ENCODE measurements at places on chromosomes 7 and 10.

GRCh38 chr7:39727231-39728012 is 104.0 kb downstream of the RALA start:
- no peak for DNase-seq

DNA sequence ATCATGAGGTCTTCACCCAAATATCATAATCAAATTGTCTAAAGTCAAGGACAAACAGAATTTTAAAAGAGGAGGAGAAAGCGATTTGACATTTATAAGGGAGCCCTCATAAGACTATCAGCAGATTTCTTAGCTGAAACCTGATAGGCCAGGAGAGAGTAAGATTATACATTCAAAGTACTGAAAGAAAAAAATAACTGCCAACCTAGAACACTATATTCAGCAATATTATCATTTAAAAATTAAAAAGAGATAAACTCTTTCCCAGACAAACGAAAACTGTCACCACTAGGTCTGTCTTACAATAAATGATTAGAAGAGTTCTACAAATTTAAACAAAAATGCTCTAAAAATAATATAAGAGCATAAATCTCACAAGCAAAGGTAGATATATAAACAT is 154.1 kb upstream of the TMEM106B start:
- no peak for DNase-seq

DNA sequence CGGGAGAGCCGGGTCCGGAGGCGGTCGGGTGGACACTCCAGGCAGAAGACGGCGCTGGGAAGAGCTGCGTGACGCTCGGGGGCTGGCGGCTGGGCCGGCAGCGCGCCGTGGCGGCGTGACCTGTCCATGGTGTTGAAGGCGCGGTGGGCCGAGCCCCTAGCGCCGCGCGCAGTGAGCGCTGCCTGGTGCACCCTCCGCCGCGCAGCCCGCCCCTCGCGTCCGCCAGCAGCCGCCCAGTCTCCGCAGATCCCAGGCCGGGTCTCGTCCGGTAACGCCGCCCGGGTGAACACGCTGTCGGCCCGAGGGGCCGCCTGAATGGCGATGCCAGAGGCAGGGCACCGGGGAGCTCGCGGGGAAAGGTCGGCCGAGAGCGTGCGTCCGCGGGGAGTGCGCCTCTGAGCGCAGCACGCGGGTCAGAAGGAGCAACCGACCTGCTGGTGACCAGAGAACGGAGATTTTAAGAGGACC is 657 bp upstream of the TMEM178B start:
- peak; percentile 62 for DNase-seq

DNA sequence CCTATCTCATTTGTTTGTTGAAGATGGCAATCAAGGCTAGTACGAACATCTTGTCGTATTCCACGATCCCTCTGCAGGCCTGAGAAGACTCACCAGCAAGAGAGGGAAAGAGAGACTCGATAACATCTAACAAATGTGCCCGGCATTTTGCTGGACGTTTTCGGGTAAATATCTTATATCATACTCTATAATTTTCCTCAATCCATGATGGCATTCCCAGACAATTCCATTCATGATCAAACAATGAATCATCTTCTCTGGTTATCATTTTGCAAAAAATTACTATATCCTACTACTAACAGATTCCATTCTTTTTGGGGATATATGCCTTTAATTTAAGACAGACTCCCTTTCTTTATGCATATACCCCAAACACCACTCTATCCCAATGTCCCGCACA is 118.1 kb downstream of the TYW1B start:
- DNase-seq = no peak

GRCh38 chr10:16891375-16892313 is 74.4 kb upstream of the RSU1 start:
- DNase-seq = peak; percentile 79

DNA sequence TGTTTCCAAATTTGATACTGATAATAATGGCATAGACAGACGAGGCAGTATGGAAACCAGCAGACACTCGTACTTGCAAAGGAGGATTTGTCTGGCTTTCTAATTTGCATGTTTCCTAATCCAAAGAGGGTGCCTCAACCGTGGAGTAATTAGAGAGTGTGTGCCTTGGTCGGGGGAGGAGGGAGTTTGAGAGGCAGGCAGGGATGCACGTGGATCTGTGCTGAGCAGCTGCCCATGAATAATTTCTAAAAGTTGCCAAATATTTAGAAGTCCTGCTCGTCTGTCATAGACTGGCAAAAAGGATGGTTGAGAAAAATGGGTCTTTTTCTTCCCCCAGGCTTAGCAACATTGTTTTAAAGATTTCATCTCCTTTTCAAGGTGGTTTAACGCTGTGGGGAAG is 69.4 kb downstream of the PTPRE start:
- DNase-seq = peak; percentile 46

- DNase-seq = no peak
Measured at GRCh38 chr7:98354052-98354451, 46.8 kb downstream of the BAIAP2L1 start.

DNA sequence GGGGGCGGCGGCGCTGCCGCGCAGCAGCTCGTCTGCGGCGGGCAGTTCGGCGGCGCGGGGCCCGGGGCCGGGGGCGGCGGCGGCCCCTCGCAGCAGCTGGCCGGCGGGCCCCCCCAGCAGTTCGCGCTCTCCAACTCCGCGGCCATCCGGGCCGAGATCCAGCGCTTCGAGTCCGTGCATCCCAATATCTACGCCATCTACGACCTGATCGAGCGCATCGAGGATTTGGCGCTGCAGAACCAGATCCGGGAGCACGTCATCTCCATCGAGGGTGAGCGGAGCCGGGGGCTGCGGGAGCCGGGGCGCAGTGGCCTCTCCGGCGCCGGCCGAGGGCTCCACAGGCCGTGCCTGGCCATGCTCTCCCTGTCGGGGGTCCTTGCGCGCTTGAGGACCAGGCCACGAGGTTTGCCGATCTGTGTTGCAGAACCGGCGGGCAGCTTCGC is 548 bp downstream of the AGAP3 start:
- DNase-seq = no peak

GRCh38 chr10:103683851-103684250 is 171.5 kb downstream of the SH3PXD2A start:
- no peak for DNase-seq

- no peak for DNase-seq
Measured at GRCh38 chr10:4671451-4672145, 154.4 kb upstream of the AKR1E2 start.

DNA sequence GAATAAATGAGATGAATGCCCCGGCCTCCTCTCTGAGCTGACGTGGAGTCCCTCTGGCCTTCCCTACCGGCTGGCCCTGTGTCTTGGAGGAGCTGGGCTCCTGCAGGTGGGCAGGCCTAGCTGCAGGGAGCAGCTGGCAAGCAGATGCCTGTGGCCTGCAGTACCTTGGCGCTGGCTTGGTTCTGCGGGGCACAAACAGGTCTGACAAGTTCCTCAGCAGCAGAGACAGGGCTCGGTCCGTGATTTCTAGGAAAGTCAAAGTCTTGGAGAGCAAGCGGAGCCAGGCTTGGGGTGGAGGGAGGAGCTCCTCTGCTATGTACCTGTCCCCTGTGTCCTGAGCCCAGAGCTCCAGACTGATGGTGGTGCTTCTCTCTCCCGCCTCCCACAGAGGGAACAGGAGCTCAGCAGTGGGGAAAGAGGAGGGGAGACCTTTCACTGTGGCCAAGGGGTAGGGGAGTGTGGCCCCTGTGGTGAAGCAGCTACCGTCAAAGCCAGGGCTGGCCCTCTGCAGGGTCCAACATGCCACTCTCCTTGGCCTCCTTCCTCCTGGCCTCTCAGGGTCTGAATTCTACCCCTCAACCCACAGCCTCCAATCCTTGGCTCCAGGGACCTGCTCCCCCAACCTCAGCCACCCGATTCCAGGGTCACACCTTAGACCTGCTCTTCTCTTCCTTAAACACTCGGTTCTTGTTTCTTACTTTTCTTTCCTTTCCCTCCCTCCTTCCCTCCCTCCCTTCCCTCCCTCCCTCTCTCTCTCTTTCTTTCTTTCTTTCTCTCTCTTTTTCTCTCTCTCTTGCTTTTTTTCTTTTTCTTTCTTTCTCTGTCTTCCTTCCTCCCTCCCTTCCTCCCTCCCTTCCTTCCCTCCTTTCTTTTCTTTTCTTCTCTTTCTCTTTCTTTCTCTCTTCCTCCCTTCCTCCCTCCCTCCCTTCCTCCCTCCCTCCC is 20.1 kb downstream of the MYL10 start:
- no peak for DNase-seq

GRCh38 chr7:34064519-34065158 is 159.3 kb downstream of the BMPER start:
- no peak for DNase-seq

DNA sequence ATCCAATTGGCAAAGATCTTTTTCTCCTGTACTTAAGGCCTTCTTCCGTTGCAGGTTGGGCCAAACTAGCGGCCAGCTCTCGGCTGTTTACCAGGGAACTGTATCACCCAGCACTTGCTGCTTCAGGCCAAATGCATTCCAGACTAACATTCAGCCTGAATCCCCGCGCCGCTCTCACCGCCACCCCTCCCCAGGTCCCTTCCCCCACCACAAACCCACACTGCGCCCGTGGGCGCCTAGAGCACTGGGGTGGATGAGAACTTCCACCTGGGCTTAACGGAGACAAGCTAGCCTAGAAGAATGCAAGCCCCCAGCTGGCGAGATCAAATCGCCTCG is 676 bp downstream of the TCAF1 start:
- DNase-seq = peak; percentile 72

DNA sequence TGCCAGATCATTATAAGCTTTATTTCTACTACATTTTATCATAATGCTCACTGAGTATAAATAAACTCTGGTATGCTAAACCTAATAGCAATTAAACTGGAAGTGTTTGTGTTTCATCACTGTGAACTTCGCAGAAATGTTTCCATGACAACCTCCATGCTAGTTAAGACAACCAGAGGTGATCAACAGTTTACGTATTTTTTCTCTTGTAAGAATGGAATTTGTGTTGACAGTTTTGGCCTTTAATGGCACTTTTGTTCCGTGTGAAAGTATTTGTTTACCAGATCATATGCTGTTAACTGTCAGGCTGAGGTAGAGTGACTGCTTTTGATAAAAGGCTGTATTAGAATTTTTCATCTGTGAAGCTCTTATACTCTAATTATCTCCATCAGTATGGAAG is 212.1 kb upstream of the PPP1R3A start:
- DNase-seq = no peak

- no peak for DNase-seq
Measured at GRCh38 chr7:87506246-87507180, 31.0 kb upstream of the ABCB4 start.

DNA sequence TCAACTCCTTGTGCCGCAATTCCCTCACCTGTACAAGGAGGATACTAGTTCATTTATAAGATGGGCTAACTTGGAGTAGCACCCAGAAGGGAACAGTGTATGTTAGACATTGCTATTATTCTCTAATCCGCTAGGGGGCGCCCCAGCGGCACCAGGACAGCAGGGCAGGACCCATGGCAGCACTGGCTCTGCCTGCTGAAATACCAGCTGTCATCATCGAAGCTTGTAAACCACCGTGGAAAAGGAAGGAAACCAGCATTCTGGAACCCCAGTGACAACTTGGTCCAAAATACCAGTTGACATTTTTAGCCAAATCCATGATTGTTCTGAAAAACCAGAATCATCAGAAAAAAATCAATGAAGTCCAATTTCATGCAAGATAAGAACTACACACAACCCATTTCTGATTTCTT is 134.4 kb downstream of the ITGA8 start:
- peak; percentile 79 for DNase-seq

GRCh38 chr7:149060156-149060555 is 30.4 kb downstream of the ZNF786 start:
- DNase-seq = no peak

DNA sequence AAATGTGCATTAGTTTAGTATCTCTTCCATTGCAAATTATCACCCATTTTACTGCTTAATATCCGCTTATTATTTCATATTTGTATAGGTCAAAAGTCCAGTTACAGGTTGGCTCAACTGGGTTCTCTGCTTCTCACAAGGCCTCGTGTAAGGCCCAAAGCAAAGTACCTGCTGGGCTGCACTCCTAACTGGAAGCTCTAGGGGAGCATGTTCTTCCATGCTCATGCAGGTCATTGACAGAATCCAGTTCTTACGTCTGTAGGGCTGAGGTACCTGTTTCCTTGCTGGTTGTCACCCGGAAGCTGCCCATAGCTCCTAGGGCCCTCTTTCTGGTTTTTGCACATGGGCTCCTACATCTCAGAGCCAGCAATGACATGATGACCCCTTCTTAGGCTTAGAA is 79.6 kb downstream of the RAPGEF5 start:
- no peak for DNase-seq

GRCh38 chr10:86100581-86101061 is 266.0 kb downstream of the GRID1 start:
- DNase-seq = no peak

DNA sequence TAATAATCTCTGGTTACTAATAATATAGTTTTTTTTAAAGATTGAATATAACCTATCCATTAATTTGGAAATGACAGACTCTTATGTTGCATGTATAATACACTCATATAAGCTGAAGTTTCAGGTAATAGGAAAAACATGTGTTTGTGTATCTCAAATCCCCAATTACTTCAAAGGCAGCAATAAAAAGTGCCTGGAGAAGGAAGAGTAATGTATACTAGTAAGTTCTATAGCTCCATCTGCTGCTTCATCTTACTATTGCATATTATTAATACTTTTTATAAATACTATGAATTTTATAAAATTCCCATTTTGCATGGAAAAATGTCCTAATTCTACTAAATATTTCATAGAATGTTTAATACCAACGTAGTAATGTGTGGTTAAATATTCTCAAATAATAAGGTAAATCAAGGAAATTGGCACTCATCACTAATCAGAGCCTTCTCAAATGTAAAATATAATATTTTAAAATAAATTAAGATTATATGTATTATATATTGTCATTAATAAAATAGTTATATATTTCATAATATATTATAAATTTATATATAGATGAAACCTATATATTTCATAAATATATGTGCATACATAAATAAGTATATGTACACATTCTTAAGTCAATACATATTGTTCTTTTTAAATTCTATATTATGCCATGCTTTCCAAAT is 311.9 kb downstream of the HGF start:
- no peak for DNase-seq

GRCh38 chr10:106540645-106541044 is 623.9 kb downstream of the SORCS1 start:
- no peak for DNase-seq

DNA sequence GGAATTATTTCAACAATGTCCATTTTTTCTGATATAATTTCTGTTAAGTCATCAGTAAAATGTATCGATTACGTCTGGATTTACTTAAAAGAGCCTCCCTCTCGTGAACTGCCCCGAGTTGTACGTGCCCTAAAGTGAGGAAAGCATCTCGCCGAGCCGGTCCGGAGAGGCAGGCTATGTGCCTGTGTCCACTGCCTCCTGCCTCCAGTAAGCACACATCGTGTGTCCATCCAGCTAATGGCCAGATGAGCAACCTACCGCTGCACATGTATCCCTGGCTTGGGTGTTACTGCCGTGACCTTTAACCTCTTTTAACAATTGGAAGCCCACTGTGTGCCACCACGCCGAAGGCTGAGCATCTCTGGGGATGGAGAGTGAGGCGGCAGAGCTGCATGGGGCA is 23.2 kb upstream of the DNAJB6 start:
- no peak for DNase-seq

GRCh38 chr7:154519229-154519628 is 467.0 kb downstream of the DPP6 start:
- DNase-seq = no peak

- peak; percentile 42 for DNase-seq
Measured at GRCh38 chr10:25725917-25726716, 207.9 kb upstream of the MYO3A start.
